ENCODE measurements at places on chromosomes 7 and 10. TPM values are rescaled to one million over a fixed set of nuclear protein-coding genes. Genes with fewer than 3 reads are reported as not detected.

Gene SFRP5
- total RNA-seq = not detected

GRCh38 chr10:75922435-75922834 lies 491.0 kb downstream of the LRMDA start:
- DNase-seq = no peak

DNA sequence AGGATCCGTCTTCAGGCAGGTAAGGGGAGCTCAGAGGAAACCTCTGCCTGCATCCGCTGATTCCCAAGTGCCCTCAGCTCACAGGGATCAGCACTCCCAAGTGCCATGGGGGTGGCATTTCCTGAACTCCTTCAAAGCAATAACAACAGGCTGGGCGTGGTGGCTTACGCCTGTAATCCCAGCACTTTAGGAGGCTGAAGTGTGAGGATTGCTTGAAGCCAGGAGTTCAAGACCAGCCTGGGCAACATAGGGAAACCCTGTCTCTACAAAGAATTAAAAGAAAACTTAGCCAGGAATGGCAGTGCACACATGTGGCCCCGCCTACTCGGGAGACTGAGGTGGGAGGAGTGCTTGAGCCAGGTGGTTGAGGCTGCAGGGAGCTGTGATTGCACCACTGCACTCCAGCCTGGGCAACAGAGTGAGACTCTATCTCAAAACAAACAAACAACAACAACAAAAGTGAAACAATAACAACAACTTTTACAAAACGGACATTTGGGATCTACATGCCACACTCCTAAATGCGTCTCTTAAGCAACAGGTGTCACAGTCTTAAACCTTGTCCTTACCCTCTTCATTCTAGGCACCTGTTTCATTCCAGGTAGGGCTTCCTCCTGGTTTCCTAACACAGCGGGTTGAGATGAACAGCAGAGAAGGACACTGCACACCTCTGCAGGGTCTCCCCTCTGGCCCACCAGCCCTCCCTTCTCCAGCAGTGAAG lies 73.8 kb downstream of the PAXIP1 start:
- DNase-seq = no peak

- no peak for DNase-seq
Observed at GRCh38 chr7:116809636-116810266, 52.6 kb upstream of the CAPZA2 start.

DNA sequence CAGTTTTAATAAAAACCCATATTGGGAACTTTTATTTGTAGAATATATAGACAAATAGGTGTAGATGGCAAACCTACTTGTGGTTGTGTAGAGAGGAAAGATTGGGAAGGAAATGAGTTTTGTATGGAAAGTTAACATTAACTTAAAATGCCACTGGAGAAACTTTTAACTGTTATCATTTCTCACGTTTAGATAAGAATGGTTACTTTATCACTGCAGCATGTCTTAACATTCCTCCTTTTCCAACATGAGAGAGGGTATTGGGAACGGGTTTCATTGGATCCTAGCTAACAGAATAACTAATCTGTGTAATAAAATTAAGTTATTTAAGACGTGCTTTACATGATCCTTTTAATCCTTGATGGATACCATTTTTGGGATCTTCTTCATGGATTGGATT lies 1.8 kb downstream of the LUC7L2 start:
- DNase-seq = no peak
